ENCODE measurements at places on chromosomes 5 and 9.

GRCh38 chr9:35306283-35306682, 144.5 kb downstream of the UNC13B start:
- DNase-seq, result no peak

GRCh38 chr9:71694332-71694731, 74.0 kb downstream of the CEMIP2 start:
- DNase-seq, result no peak

GRCh38 chr5:133533541-133533940, 78.8 kb downstream of the FSTL4 start:
- DNase-seq, result no peak

DNA sequence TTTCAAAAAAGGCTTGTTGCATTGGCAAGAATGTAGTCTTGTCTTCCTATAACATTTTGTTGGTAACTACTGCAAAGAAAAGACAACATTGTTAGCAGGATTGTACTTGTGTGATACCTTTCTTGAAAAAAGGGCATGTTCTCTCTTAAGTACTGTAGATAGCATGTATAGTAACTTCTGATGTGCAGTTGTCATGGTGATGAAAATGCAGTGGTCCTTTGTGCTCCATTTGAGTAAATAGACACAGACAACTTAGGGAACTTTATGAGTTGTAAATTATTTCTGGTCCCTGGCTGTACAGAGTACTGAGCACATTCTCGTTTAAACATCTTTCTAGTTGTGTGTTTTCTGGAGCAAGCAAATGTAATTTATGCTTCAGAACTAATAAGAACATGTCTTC, 103.3 kb downstream of the CD180 start:
- no peak for DNase-seq

DNA sequence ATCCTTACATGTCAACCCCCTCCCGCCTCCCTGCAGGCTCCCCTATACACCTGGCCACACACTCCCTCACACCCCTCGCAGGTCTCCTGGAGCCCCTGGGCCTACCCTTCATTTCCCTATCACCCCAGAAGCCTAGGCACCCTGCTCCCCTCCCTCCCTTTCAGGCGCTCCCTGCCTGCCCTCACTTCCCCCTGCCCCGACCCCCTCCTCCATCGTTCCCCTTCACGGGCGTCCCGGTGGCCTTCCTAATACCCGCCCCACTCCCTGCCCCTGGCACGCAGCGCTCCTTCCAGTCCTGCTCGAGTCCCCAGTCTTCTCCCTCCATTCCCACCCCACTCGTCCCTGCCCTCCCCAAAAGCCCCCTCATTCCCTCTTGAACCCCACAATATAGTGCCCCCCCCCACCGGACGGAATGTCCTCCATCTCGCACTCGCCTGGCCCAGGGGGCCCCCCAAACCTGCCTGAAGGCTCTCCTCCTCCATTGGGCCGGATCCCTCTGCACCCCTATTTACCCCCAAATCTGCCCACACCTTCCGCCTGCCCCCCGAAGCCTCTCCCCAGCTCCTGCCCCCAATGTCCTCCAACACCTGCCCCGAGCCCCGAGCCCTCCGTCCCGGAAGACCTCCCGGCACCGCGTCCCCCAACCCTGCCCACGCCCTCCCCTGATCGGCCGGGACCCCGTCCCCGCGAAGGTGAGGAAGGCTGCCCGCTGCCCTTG, 746 bp downstream of the STRBP start:
- no peak for DNase-seq

DNA sequence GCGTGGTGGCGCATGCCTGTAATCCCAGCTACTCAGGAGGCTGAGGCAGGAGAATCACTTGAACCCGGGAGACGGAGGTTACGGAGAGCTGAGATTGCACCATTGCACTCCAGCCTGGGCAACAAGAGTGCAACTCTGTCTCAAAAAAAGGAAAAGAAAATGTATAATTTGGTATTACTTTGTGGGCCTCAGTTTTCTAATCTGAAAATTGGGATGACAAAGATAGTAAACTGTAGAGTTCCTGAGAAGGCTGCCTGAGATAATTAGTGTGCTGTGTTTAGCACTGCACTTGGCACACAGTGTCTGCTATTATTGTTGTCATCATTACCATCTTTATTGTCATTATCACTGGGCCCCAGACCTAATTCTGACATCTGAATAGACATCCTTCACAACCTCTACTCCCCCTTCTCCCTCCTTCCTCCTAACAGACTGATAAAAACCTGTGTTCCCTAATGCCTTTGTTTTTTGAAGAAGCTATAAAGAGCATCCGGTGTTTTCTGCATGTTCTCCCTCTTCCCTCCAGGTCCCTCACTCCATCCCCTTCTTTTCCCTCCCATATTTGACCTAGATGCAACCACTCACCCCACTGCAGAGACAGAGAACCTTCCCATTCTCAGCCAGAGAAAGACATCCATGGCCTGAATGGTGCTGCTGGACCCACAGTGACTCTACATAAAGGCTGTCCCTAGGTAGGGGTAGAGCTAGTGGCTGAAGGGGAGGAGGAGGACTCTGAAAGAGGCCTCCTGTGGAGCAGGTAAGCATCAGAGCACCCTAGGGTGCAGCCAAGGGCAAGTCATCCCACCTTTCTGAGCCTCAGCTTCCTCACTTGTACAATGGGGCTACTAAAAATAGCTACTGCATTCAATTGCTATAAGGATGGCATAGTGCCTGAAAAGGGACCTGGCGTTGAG, 15.7 kb upstream of the CYSTM1 start:
- no peak for DNase-seq

- no peak for DNase-seq
These were observed 149.7 kb downstream of the ESM1 start for GRCh38 chr5:54835647-54836046.

DNA sequence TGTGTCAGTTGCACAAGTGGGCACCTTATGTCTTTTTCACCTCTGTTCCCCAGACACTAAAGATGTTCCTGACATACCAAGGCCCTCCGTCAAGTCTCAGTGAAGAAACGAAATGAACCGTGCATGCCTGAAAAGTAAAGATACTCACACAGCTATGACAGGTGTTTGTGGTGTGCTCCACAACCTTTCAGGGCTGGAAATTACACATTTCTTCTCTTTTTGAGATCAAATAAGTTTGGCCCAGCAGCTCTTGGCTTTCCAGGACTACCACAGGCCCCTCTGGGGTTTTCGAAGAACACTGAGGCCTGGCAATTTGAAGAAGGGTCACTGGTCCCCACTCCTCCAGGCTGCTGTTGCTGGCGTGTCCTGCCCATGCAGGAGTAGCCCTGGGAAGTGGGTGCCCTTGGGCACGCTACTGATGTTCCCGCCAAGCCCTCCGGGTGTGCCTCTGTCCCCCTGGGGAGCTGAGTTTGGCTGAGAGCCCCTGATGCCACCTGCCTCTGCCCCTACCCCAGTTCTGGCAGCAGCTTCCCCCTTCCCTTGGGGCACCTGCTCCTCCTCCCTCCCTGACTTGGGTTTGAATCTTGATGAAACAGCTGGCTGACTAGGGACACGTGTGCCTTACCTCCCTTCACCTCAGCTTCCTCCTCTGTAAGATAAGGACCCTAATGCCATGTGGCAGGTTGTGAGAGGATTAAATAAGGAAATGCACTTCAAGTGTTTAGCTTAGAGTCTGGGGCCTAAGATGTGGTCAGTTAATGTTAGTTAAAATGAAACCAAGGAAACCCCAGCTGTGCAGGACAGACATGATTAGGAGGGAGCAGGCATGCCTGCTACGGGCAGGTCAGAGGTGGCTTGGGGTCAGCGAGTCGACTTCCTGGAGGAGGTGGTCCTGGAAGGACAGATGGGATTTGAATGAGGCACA, 49.1 kb upstream of the GADD45G start:
- DNase-seq, result no peak

DNA sequence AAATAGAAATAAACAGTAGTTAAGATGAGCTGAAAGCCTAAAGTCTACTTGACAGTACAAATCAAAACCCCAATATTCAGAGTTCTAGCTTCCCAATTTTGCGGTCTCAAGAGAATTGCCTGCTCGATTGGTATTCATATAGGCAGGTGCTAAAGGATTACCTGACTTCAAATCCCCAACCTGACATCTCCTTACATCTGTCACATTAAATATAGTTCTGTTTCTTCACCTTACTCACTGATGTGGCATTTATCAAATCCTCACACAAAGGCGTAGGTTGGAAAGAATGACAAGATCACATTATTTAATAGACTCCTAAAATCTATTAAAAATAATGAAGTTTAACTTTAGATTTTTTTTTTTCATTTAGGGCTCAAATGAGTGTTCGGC, 72.8 kb upstream of the ANKH start:
- no peak for DNase-seq

- no peak for DNase-seq
These were observed 103.3 kb downstream of the CWC27 start for GRCh38 chr5:64872044-64872443.

GRCh38 chr5:150647275-150648251, 7.1 kb downstream of the SYNPO start:
- no peak for DNase-seq

DNA sequence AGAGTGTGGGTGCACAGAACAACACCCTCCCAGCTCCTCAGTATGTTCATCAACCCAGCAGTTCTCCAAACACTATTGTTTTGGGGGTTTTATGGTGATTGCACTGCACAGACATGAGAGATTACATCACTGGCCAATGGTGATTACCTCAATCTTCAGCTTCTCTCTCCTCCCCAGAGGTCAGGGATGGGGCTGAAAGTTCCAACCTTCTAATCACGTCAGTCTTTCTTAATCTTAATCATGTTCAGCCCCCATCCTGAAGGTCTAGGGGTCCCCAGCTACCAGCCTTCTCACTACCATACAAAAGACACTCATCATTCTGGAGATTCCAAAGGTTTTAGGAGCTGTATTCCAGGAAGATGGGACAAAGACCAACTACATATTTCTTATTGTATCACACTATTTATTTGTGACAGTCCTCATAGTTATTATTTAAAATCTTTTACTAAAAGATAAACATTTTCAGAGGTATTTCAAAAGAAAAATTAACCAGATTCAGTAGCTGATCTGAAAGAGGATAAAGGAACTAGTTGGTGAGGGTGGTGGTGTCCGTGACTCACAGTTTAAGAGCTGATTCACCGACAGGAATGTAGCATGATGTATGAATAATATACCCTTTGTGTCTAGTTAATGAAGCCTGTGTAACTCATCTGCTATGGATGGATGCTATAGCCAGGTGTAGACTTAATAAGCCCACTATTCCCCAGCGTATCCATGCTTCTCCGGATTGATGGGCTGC, 35.6 kb downstream of the RASEF start:
- DNase-seq, result no peak

GRCh38 chr9:110016340-110016739, 191.6 kb downstream of the C9orf152 start:
- no peak for DNase-seq

GRCh38 chr5:50593681-50594080, 72.8 kb upstream of the PARP8 start:
- no peak for DNase-seq

GRCh38 chr9:859251-859650, 17.8 kb downstream of the DMRT1 start:
- no peak for DNase-seq

DNA sequence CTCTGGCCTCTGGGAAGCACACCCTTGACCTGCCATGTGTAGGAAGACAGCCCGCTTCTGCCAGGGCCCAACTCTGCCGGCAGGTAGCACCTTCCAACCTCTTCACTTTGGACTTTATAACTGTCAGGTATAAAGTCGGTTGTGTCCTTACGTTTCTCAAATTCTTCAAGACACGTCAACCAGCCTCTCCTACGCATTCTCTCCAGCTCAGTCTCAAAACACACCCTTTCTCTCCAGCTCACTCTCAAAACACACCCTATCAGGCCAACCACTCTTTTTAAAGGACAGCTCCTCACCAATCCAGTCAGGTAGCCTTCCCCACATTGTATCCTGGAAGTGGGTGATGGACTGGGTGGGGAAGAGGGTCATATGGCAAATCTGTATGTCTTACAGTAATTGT, 13.5 kb downstream of the FXN start:
- no peak for DNase-seq

- no peak for DNase-seq
These were observed 591.2 kb downstream of the TLR4 start for GRCh38 chr9:118295413-118295812.

DNA sequence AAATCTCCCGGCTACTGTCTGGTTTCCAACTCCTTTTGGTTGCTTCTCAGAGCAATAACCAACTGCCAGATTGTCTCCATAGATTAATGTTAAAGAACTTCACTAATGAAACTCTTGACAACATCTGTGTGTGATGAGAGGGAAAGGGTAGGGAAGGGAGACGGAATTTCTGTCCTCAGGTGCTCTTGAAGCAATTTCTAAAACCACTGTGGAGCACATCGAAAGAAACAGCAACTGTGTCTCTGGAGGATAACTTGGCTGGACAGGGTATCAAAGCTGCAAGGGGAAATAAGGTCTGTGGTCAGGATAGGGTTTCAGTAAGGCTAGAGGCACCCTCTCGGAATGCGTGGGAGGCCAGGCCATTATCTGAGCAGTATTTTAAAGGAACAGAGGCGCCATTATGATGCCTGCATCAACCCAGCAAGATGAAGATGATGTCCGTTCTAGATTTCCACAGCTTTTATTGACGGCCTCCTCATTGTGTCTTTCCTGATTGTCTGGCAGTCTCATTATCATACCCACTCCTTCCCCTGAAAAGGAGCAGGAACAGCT, 76.6 kb downstream of the RORB start:
- DNase-seq, result no peak

- DNase-seq, result no peak
These were observed 485.1 kb upstream of the PAPPA start for GRCh38 chr9:115668521-115668920.

DNA sequence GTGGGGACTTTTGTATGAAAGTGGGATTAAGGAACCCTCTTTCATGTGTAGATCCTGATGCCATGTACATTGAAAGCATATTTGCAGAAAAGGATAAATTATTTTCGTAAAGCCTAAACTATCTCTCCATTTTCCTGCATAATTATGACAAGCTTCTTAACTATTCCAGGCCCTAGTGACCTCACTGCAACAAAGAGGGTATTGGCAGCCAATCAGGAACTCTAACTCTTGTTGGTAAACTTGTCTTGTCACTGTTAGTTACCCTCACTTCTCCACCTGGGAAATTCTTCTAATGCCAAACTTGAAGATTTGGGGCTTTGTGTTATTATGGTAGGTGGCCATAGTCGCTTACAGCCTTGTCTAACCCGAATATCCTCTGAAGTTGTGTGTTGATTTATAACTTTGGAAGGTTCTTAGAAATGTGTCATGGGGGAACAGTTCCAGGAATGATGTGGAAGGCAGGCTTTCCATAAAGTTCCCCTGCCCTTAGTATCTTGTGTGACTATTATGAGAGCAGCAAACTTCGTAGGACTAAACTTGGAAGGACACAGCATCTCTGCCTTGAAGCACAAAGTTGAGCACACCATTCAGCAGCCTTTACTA, 52.5 kb downstream of the IQGAP2 start:
- DNase-seq, result no peak

- no peak for DNase-seq
These were observed 20.8 kb upstream of the ADRB2 start for GRCh38 chr5:148805326-148806290.
